ENCODE measurements at places on chromosomes 2 and 18.

DNA sequence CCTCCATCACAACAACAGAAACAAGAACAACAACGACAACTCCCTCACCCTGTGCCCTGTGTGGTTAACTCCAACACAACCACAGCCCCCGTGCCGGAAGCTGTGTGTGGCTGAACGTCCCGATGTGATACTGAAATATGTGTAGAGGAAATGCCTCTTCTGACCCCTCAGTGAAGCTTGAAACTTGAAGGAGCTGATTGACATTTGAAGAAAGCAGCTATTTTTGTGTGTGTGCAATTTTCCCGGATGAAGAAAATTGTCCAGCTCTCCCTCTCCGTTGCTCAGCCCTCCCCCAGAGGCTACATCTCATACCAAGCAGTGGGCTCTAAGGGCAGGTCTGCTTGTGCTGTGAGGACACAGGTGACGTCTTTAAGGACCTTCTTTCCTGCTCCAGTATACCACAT is 173.8 kb downstream of the ICOS start:
- peak; percentile 34 for DNase-seq

DNA sequence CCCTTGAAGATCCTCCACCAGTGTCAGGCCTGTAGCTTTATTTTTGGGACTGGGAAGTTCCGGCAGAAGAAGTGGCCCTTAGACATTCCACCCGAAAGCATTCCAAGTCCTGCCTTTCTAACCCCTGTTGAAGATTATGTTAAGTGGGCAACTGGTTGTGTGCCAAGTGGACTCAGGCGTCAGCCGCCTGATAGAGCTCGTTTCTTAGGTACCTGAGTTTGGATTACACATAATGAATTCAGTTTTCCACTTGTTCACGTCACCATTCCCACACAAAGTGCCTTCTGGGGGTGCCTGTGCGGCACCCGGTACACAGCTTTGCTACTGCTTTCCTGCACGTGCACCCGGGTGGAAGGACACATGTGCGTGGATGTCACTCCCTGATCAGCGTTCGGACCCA is 156.5 kb downstream of the PTGR3 start:
- no peak for DNase-seq

- DNase-seq, result no peak
Observed at GRCh38 chr2:23537991-23538390, 153.0 kb downstream of the KLHL29 start.

DNA sequence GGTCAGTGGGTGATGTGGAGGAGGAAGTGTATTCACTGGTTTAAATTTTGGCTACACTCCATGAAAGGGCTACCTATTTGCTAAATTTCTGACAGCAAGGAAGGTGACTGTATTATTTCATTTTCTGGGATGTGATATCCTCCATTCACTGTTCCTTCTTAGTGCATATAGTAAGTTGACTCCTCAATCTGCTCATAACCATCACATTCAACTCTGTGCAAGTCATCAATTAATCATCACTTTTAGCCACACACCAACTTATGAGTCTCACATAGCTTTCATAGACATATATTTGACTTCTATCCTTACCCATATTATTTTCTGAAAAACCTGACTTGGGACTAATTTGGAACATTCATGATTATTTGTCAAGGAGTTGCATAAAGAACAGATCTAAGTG is 16.9 kb downstream of the KLHL41 start:
- DNase-seq, result no peak

- DNase-seq, result no peak
Observed at GRCh38 chr2:98489971-98490962, 45.6 kb downstream of the INPP4A start.

DNA sequence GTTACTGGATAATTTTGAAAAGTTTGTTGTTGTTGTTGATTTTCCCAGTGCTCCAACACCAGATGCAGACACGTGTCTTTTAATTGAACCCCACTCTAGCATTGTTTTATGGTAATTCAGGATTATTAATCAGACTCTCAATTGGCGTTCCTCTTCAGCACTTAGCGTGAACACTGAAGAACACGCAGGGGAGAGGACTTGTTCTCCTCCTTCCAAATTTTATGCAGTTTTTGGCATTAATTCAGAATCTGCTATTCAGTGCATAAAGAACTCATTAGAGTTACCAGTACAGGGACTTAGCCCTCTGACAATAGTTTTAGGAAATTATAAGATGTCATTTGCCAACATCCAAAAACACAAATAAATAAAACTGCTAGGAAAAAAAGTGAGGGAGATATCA is 75.5 kb downstream of the SNTG2 start:
- no peak for DNase-seq

DNA sequence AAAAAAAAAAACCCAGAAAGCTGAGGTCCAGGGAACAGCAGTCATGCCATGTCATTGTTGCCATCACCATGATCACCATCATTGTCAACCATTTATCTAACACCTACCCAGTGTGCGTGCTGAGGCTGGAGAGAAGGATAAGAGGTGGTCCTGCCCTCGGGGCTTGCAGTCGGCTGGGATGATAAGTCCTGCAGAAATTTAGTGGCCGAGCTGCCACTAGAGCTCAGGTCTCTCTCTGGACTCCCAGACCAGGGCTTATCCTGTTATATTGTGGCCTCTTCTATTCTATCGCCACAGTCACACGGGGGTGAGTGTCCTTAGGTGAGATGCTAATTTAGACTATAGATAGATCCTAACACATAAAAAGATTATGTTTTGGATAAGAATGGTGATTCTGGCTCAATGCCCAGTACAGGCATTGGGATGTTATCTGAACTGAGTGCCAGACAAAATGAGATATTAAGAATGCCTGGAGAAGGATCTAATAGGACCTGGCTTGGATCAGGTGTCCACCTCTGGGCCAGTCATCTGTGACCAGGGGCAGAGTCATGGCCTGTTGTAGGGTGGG is 43.2 kb upstream of the YWHAQ start:
- DNase-seq, result no peak

GRCh38 chr2:120631236-120631635 is 104.4 kb upstream of the GLI2 start:
- no peak for DNase-seq

- DNase-seq, result no peak
Observed at GRCh38 chr18:59996370-59996966, 96.7 kb downstream of the PMAIP1 start.

DNA sequence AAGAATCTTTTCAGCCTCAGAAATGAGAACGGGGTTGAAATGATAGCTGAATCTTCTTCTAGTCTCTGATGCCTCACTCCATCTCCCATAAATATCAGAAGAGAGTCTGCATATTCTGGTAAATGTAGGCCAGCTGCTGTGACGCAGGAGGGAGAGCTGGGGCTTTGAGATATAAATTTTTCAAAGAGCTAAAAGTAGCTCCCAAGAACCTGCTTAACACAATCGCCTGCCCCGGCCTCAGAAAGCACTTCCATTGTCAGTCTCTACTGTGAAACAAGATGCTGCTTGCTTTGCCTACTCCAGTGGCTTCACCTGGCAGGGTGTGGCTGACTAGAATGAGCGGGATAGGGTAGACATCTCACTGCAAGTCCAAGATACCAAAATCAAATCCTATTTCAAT is 105.0 kb upstream of the CCDC150 start:
- DNase-seq, result no peak

DNA sequence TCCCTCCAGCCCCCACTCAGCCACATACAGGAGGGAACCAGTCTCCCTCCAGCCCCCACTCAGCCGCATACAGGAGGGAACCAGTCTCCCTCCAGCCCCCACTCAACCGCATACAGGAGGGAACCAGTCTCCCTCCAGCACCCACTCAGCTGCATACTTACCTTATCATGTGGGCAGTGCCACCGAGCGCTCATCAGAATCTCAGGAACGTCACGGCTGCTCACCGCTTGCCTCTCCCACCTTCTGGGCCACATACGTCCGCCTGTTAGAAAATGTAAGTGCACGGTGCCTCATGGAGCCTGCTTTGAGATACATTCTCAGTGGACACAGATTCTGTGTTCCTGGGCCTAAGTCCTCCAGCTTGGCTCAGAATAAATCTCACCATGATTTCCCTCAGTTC is 124.8 kb downstream of the PXDN start:
- no peak for DNase-seq

GRCh38 chr2:210997373-210997772 is 441.0 kb downstream of the CPS1 start:
- DNase-seq, result no peak

- DNase-seq, result no peak
Observed at GRCh38 chr18:64806232-64806631, 657.3 kb upstream of the LINC00305 start.

- no peak for DNase-seq
Observed at GRCh38 chr18:23756590-23757436, 67.6 kb downstream of the LAMA3 start.

Measured in stimulated activated CD8-positive, alpha-beta memory T cell treated with anti-CD3 and anti-CD28 coated beads, Interleukin-4, amount 100 ng/mL, for 1 hour (primary cell).